ENCODE measurements at places on chromosomes 11 and 22. TPM values are rescaled to one million over a fixed set of nuclear protein-coding genes. Genes with fewer than 3 reads are reported as not detected.

The NOX4 gene
- total RNA-seq = 2.9 TPM

The NLRP14 gene
- not detected for total RNA-seq

The C11orf86 gene
- total RNA-seq = 88.3 TPM

The PTGDR2 gene
- 4.5 TPM for total RNA-seq

The GGT5 gene
- 12.3 TPM for total RNA-seq

DNA sequence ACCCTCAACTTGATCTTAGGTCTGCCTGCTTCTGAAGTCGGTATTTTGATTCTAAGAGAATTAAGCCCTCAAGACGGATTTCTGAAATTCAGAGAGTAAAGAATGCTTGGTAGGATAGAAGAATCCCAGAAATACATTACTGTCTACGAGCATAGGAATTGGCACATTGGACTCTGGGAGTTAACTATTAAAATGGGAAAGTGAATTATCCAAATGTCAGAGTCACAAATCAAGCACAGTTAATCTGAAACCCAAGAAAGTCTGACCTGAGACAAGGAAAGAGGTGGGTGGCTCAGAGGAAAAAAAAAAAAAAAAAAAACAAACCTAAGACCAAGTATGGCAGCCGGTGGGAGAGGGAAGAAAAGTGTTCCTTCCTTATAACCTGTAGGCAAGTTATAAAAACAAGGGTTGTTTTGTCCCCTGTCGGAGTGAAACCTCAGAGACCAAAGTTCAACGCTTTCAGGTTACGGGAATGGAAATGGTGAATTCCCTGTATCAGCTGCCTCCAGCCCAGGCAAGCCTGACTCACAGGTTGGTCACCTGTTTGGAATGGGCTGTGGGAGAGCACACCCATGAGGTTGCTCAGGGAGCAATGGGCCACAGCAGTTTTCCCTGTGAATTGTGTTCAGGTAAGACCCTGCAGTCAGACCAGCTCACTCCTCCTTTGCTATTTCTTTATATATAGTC lies 139.0 kb downstream of the ETS1 start:
- DNase-seq = peak; percentile 83

DNA sequence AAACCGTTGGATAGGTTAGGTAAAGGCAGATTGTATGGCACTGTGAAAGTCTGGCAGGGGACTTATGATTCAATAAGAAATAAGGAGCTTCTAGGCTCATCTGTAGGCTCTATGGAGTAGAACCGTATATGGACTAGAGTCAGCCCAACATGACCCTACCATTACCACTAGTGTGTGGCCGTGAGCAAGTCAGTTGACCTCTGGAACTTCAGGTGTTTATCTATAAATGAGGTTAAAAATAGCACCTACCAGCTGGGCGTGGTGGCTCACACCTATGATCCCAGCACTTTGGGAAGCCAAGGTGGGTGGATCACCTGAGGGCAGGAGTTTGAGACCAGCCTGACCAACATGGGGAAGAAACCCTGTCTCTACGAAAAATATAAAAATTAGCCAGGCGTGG lies 4.4 kb downstream of the HINFP start:
- peak; percentile 64 for DNase-seq

DNA sequence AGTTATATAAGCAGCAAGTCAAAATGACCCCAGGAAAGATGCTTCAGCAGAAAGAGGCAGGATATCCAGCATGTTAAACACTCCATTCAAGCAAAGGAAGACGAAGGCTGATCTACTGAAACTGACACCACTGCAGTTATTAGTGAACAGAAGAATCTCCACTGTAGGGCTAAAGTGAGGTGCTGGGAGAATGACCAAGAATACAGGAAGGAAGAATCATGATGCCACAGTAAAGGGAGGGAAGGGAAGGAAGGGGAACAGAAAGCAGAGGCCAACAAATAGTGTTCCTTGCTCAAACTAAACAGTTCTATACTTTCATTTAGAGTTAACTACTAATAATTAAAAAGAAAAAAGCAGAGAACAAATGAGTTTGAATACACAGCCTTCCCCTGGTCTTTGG lies 92.5 kb downstream of the SIK3 start:
- no peak for DNase-seq

GRCh38 chr11:120399307-120399706 lies 63.1 kb downstream of the ARHGEF12 start:
- no peak for DNase-seq

GRCh38 chr11:28250192-28250591 lies 142.0 kb downstream of the METTL15 start:
- no peak for DNase-seq

- no peak for DNase-seq
These were observed 36.6 kb downstream of the RPS6KA4 start for GRCh38 chr11:64395545-64396078.

GRCh38 chr11:109914809-109915653 lies 178.2 kb upstream of the ZC3H12C start:
- DNase-seq = no peak

- no peak for DNase-seq
These were observed 12.9 kb downstream of the CD59 start for GRCh38 chr11:33723238-33723881.

DNA sequence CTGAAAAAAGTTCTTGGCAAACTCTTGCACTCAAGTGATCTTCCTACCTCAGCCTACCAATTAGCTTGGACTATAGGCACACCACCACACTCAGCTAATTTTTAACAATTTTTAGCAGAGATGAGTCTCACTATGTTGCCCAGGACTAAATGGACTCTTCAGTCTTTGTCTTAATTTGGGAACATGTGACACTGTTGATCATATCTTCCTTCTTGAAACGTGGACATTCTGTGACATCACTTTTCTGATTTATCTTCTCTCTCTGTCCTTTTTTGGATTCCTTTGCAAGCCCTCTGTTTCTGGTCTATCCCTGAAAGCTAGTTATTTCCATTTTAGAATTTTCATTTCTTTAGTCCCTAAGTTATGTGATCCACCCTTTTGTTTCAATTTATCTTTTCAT lies 42.0 kb downstream of the RSF1 start:
- no peak for DNase-seq

- DNase-seq = no peak
These were observed 5.6 kb upstream of the EEF1G start for GRCh38 chr11:62579252-62579651.

DNA sequence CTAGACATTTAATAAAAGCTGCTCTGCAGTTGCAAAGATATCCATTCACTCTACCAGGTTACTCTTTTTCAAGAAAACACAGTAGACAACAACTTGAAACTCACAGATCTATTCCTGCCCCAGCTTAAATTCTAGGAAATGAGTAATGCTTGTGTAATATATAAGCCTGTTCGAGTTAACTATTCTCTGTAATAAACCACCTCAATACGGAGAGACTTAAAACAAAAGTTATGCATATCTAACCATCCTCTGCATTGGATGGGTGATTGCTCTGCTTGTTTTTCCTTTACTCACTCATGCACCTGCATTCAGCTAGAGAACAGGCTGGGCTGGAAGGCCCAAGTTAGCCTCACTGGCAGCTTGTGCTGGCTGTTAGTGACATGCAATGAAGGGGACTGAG lies 13.3 kb downstream of the LRRC4C start:
- DNase-seq = no peak

All from transverse colon (tissue), 4 donors.